ENCODE measurements at places on chromosomes 12 and 14. TPM values are rescaled to one million over a fixed set of nuclear protein-coding genes. Genes with fewer than 3 reads are reported as not detected.
A peak's percentile ranks its signal among the peaks of the same experiment; 100 is the strongest.

RNF212B gene
- not detected for total RNA-seq

DHRS7 gene
- total RNA-seq, result 71.3 TPM

TESPA1 gene
- 86.5 TPM for total RNA-seq

LUM gene
- not detected for total RNA-seq

- no peak overlapping the region for H3K4me3 ChIP-seq
- no peaks in the 10 kb centered on the region for H3K27me3 ChIP-seq
- no peak for DNase-seq
Observed at GRCh38 chr14:51341338-51341737, 101.3 kb downstream of the TMX1 start.

DNA sequence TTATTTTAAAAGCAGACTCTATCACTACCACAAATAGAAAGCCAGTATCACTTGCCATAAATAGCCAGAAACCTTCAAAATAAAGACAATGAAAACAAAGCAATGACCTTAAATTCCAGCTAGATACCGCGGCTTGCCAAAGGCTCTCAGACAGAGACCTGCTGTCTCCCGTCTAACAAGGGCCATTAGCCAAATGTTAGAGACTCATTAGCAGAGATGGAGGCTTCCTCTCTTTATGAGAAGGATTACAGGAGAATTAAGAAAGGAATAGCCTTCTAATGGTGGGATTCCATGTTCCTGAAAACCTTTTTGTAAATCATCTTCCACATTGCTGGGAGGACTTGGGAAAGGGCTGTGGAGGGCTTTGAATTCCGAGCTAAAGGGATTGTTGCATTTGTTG, 206.7 kb downstream of the AACS start:
- no peak overlapping the region for H3K27ac ChIP-seq
- peaks cover 6% of the 10 kb centered on the region for H3K27me3 ChIP-seq
- H3K36me3 ChIP-seq, result no peaks in the 10 kb centered on the region
- DNase-seq, result no peak

DNA sequence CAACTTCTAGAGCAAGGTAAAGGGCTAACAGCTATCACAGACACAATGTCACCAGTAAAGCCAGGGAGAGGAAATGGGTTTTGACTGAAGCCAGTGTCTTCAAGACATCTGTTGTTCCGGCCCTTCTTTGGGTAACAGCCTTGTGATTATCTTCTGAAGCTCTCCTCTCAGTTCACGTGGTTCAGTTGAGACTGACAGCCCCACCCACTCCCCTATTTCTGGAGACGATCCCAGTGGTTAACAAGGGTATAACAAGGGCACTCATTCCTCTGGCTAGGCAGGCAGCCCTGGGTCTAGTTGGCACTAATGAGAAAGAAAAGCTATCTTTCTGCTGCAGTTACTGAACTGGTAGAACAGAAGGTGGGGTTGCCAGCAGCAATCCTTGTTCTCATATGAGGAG, 6.9 kb downstream of the GNPTAB start:
- H3K27me3 ChIP-seq, result no peaks in the 10 kb centered on the region
- peak overlapping the region; percentile 86 for H3K27ac ChIP-seq
- peaks cover 2% of the 10 kb centered on the region for H3K36me3 ChIP-seq
- H3K4me1 ChIP-seq, result peaks cover 93% of the 10 kb centered on the region
- peak overlapping the region; percentile 74 for H3K4me3 ChIP-seq

- H3K4me3 ChIP-seq, result peak overlapping the region; percentile 83
- peaks cover 2% of the 10 kb centered on the region for H3K36me3 ChIP-seq
- H3K4me1 ChIP-seq, result peaks cover 61% of the 10 kb centered on the region
- H3K27me3 ChIP-seq, result no peaks in the 10 kb centered on the region
Observed at GRCh38 chr12:6688543-6688998, 604 bp downstream of the ZNF384 start.

- H3K27me3 ChIP-seq, result peaks cover 23% of the 10 kb centered on the region
- H3K4me1 ChIP-seq, result no peaks in the 10 kb centered on the region
- DNase-seq, result no peak
- H3K36me3 ChIP-seq, result no peaks in the 10 kb centered on the region
- H3K27ac ChIP-seq, result no peak overlapping the region
- no peak overlapping the region for H3K4me3 ChIP-seq
Observed at GRCh38 chr12:125332900-125333299, 267.7 kb downstream of the AACS start.

- H3K27ac ChIP-seq, result no peak overlapping the region
- no peak overlapping the region for H3K4me3 ChIP-seq
- H3K4me1 ChIP-seq, result no peaks in the 10 kb centered on the region
- peaks cover 28% of the 10 kb centered on the region for H3K27me3 ChIP-seq
- DNase-seq, result no peak
Observed at GRCh38 chr14:99781091-99781490, 12.1 kb upstream of the EML1 start.

GRCh38 chr14:103519837-103520212, 2.8 kb downstream of the CKB start:
- peaks cover 16% of the 10 kb centered on the region for H3K4me1 ChIP-seq
- H3K27ac ChIP-seq, result no peak overlapping the region
- no peaks in the 10 kb centered on the region for H3K36me3 ChIP-seq
- no peak for DNase-seq
- H3K27me3 ChIP-seq, result no peaks in the 10 kb centered on the region

GRCh38 chr14:101116065-101116464, 212.5 kb upstream of the RTL1 start:
- no peak for DNase-seq
- no peak overlapping the region for H3K27ac ChIP-seq
- no peaks in the 10 kb centered on the region for H3K36me3 ChIP-seq
- H3K4me3 ChIP-seq, result no peak overlapping the region
- peaks cover 11% of the 10 kb centered on the region for H3K27me3 ChIP-seq

- no peak overlapping the region for H3K4me3 ChIP-seq
- peaks cover 35% of the 10 kb centered on the region for H3K27me3 ChIP-seq
- no peak for DNase-seq
- H3K4me1 ChIP-seq, result no peaks in the 10 kb centered on the region
- H3K36me3 ChIP-seq, result no peaks in the 10 kb centered on the region
- no peak overlapping the region for H3K27ac ChIP-seq
Observed at GRCh38 chr12:71967211-71967610, 28.6 kb downstream of the TPH2 start.

DNA sequence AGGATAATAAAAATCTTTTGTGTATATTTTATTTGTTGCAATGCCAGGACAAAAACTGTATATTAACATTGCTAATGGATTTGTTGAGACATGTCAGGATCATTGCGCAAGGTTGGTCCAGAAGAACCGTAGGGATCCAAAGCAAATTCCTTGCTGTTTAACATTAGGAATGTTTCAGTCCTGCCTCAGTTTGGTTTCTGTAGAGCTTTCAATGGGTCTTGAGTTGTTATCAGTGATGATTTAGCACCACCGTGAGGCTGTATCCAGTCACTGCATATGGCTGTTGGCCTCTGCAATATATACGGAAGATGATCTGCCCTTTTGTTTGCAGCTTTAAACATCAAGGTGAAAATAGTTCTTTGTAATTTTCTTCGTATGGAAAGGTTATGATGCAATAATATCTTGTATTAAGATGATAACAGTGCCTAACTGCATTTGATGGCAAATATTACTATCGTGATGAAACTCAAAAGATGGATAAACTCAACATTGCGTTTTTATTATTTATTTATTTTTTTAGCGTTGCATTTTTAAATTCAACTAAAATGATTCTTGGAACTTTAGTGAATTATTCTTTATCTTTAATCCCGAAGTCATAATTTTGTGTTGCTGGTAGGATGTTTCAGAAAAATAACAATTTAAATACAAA, 231.2 kb downstream of the AKAP6 start:
- no peak overlapping the region for H3K27ac ChIP-seq
- H3K4me3 ChIP-seq, result no peak overlapping the region
- H3K27me3 ChIP-seq, result no peaks in the 10 kb centered on the region
- peak; percentile 24 for DNase-seq
- no peaks in the 10 kb centered on the region for H3K4me1 ChIP-seq

Measured in activated T-cell treated with anti-CD3 and anti-CD28 coated beads, Interleukin-2, amount 50 U/mL, for 72 hours (primary cell).